Activated CD4-positive, alpha-beta T cell treated with anti-CD3 and anti-CD28 coated beads, Interleukin-2, amount 50 U/mL, for 24 hours (primary cell): ENCODE measurements at places on chromosomes 4 and X.

DNA sequence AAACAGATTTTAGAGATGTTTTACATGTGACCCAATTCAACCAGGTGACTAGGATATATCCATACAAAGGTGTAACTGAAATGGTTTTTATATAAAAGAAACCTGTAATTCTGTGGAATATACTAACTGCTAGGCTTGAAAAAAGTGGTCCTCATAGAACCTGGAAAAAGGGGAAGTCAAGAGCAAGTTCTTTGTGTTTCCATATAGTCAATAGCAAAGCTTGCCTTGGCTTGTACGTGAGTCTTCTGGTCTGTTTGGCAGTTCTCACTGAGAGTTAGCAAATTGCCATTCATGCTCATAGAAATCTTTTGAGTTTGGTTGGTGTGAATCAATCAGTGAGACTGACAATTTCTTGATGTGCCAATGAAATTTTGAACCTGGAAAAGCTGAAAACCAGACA lies 79.4 kb upstream of the SMIM10 start:
- DNase-seq = no peak

GRCh38 chrX:9164086-9164485 lies 130.2 kb upstream of the FAM9B start:
- DNase-seq = no peak

GRCh38 chrX:136447308-136447707 lies 40.4 kb upstream of the BRS3 start:
- no peak for DNase-seq

- no peak for DNase-seq
Observed at GRCh38 chr4:184526228-184526627, 51.9 kb upstream of the IRF2 start.

DNA sequence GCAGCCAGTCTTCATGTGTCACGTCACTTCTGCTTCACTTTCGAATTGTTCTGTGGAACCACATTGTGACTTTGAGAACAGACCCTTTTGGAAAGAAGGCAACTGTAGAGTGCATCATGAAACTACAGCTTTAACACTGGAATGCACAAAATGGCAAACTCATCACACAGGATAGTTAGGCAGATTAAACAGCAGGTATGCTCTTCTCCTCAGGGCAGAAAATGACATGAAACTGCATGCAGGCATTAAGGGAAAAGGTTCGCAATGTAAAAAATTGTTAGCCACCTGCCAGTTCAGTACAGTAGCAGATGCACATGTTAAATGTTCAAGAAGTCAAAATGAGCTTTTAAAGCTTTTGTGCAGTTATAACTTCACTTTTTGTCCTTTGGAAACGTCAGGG lies 864.6 kb upstream of the IGFBP7 start:
- DNase-seq = no peak

DNA sequence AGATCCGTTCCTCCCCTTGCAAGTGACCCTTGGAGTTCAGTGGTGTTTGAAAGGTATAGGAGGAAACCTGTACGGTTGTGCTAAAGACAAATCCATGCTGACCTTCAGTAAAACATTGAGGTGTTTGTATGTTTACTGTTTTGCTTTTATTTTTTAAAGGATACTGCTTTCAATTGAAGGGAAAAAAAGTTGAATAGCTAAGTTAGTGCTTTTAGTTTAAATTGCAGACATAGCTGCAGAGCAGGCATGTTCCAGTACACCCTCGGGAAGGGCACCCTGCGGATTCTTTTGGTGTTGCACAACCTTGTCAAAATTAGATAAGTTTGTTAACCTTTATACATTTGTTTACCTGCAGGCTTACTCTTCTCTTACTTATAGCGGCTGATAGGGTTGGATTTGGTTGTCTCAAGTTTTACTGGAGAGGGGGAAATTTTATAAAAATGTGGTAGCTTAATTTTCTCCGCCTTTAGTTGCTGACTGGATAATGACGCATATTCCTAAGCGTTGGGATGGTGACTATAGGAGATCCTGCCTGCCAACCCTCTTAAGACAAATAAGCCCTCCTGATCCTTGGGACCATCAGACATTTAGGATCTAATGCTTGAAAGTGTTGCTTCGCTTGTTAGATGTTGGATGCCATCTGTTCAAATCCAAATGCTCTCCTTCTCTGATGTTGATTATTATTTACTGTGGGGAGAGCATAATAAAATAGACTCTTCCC lies 2.0 kb downstream of the RAPGEF2 start:
- DNase-seq = no peak

GRCh38 chr4:94298725-94299252 lies 43.8 kb downstream of the HPGDS start:
- no peak for DNase-seq

- DNase-seq = no peak
Observed at GRCh38 chrX:3360881-3361280, 14.4 kb upstream of the MXRA5 start.

- DNase-seq = no peak
Observed at GRCh38 chrX:113726898-113727297, 857.0 kb upstream of the HTR2C start.

DNA sequence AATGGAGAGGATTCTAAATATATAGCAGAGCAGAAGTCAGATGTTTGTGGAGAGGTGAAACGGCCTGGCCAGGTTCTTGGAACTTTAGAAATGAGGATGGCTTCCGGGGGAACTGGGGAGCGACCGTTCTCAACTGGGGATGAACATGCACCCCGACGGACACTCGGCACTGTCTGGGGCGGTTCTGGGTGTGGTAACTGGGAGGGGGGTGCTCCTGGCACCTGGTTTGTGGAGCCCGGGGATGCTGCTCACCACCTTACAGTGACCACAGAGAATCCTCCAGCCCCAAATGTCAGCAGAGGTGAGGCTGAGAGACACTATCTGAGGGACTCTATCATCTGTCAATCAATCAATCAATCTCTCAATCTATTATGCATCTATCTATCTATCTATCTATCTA lies 69.0 kb upstream of the PPP2R3B start:
- DNase-seq = no peak

GRCh38 chrX:12962041-12962504 lies 12.8 kb upstream of the TMSB4X start:
- DNase-seq = no peak

GRCh38 chr4:25811841-25812240 lies 50.9 kb downstream of the SEL1L3 start:
- no peak for DNase-seq

DNA sequence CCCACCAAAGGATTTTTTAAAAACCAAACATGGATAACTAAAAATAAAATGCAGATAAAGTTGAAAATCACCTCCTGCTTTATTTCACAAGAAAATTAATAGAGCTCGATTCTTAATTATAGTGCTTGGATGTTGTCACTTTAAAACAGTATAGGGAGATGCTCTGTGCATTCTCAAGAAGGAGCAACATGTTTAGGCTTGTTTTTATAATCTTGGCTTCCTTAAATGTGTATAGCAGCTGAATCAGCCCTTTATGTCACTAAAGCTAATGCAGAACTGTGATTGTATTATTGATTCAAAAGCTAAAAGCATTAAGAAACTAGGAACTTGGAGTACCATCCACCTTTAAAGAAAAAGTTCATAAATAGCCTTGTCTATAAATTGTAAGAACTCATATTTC lies 12.9 kb downstream of the UTP3 start:
- no peak for DNase-seq

DNA sequence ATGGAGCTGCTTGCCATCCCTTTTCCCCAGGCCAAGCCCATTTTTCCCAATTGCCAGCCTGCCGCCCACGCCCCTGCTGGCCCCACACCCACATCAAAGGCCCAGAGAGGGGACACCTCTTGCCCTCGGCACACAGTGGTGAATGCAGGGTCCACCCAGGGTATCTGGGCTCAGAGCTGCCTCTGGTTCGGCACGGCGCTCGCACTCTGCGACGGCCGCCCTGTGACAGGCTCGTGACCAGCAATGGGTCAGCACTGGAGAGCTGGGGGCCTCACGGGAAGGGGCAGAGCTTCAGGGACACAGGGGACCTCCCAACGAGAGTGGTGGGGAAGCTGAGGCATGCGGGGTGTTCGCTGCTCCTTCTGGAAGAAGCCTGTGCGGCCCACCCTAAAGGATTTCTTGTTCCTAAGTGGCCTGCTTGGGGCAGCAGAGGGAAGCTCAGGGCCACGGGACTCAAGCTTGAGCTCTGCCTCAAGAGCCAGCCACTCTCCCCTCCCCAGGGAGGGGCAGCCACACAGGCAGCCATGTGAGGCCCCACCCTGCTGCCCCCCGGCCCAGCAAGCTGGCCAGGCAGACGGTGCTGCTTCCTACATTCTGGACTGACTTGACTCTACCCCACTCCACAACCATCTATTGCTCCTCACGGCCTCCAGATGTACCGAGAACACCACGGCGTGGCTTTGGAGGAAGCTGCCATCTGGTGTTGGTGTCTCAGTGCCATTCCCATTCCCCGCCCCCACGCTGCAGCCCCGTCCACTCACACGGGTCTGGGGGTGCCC lies 73.7 kb downstream of the ABLIM2 start:
- no peak for DNase-seq

- DNase-seq = no peak
Observed at GRCh38 chrX:119693996-119694451, 1.1 kb upstream of the SEPTIN6 start.

GRCh38 chr4:105551965-105552746 lies at the start of gene ARHGEF38:
Gene ARHGEF38 (plus strand): TSS chr4:105552620. CDS start chr4:105552766, 146 bp downstream.
- DNase-seq = no peak

DNA sequence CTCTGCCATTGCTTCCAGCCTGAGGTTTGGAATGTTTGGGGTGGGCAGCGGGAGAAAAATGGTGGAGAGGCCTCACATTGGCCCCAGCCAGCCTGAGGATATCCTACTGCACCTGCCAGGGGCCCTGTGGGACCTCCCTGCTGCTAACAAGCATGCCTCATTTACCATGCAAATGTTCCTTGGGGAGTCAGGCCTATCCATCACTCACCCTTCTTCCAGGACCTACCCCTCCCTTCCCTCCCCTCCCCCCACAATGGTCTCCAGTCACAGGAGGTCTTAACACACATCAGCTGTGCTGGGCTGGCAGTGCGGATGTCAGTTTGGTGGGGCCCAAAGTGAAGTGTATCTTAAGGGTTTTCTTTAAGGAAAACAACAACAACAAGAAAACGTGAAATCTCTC lies 139.2 kb downstream of the SHOX start:
- no peak for DNase-seq

DNA sequence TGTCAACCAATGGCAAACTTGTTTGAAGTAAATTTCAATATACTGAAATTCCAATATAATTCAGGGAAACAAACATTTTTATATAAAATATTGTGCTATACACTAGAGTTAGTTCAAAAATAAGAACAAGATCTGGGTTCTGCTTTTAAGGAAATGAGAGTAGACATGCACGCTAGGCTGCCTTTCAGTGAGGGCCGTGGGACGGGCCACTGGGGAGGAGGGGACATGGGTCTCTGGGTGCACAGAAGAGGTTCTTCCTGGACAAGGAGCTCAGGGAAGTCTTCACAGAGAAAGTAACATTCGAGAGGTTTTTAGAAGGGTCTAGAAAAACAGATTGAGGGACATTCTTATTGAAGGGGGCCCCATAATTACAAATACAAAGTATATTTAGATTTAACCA lies 64.4 kb downstream of the SHROOM3 start:
- DNase-seq = no peak

DNA sequence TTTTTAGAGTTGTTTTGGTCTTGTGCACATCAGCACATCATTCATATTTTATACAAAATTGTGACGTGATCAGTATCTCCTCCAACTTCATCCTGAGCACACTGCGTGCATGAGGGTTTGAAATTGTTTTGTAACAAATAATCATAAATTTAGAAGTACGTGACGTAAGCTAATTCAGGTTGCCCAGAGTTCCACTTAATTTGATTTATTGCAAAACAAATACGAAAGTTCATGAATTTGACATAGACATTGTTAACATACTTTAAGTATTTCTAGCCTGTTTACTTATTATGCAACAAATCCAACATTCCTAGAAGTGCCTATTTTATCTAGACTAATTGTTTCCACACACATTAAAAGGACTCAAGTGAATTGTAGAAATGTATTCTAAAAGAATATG lies 48.3 kb downstream of the MAP7D3 start:
- DNase-seq = no peak

DNA sequence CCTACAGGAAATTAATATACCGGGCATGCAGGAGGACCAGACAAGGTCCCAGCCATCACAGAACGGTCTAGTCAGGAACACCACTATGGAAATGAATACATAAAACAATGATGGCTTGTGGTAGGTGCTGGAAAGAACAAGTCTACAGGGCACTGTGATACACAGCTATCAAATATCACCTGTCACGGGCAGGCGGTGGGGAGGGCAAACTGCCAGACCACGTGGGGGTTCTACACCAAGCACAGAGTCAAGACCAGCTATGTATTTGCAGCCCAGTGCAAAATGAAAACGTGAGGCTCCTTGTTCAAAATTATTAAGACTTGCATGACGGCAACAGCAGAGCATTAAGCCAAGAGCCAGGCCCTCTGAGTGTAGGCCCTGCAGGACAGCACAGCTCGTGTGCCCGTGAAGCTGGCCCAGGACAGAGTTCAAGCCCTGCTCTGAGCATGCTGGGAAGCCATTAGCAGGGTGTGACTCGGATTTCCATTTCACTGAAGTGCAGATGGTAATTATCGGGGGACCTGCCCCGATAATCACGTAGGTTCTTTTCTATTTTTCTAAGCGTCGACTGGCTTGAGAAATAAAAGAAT lies 83.6 kb downstream of the JAKMIP1 start:
- no peak for DNase-seq

- DNase-seq = no peak
Observed at GRCh38 chr4:22686141-22686540, 6.6 kb upstream of the GBA3 start.

GRCh38 chr4:70437197-70437596 lies 34.8 kb upstream of the MUC7 start:
- DNase-seq = no peak

- DNase-seq = no peak
Observed at GRCh38 chrX:41338436-41338835, 4.5 kb downstream of the DDX3X start.

GRCh38 chr4:30537456-30537855 lies 182.7 kb upstream of the PCDH7 start:
- no peak for DNase-seq

GRCh38 chr4:54391104-54391503 lies 162.0 kb downstream of the PDGFRA start:
- DNase-seq = no peak

DNA sequence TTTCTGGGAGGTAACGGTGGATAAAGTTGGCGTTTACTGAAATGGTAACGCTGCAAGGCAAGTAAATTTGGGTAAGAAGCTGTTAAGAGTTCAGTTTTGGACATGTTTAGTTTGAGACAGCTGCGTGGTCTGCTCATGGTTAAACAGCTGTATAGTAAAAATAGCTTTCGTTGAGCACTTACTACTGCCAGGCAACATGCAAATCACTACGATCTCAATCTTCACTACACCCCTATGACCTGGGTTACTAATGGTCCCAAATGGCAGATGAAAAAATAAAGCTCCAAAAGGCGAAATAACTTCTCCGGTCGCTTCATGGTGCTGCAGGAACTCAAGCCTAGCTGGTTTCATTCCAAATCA lies 22.2 kb downstream of the FABP2 start:
- DNase-seq = no peak

- no peak for DNase-seq
Observed at GRCh38 chrX:151169783-151170182, 6.6 kb upstream of the GPR50 start.

DNA sequence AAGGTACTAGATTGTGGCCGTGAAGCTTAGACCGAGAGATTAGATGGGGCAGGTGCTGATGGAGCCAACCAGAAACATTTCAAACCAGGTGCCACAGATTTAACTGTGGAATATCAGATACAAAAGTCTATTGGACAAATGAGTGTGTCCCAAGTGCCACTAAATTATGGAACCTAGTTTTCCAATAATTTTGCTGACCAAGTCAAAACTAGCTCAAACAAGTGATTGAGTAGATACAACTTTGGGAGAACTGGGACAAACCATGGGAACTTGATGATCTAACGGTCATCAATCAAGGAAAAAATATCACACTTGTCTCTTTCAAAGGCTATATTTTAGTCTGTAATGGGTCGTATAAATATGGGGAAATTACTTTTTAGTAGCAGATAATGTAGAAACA lies 562.9 kb downstream of the KCNIP4 start:
- no peak for DNase-seq
